Activated gamma-delta T cell treated with anti-CD3 and anti-CD28 coated beads, Interleukin-2, amount 50 U/mL, for 16 hours (primary cell): ENCODE measurements at places on chromosomes 16 and 17.

- no peak for DNase-seq
These were observed 3.6 kb downstream of the CDC6 start for GRCh38 chr17:40291281-40291664.

GRCh38 chr17:36808180-36808661 lies 129.1 kb upstream of the LHX1 start:
- no peak for DNase-seq

DNA sequence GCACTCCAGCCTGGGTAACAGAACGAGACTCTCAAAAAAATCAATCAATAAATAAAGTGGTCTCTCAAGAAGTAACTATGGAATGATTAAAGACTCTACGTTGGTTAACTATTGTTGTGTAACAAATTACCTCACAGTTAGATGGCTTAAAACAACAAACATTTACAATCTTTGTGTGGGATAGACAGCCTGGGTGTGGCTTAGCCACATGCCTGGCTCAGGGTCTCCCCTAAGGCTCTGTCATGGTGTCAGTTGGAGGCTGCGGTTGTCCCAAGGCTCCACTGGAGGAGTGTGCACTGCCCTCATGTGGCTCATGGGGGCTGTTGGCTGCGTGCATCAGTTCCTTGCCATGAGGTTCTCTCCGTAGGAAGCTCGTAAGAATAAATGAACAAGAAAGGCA lies 294.5 kb downstream of the SNX29 start:
- DNase-seq = no peak

- no peak for DNase-seq
These were observed 28.6 kb downstream of the NFATC3 start for GRCh38 chr16:68113765-68114240.

GRCh38 chr16:21300309-21301167 lies 22.4 kb upstream of the CRYM start:
- DNase-seq = no peak

DNA sequence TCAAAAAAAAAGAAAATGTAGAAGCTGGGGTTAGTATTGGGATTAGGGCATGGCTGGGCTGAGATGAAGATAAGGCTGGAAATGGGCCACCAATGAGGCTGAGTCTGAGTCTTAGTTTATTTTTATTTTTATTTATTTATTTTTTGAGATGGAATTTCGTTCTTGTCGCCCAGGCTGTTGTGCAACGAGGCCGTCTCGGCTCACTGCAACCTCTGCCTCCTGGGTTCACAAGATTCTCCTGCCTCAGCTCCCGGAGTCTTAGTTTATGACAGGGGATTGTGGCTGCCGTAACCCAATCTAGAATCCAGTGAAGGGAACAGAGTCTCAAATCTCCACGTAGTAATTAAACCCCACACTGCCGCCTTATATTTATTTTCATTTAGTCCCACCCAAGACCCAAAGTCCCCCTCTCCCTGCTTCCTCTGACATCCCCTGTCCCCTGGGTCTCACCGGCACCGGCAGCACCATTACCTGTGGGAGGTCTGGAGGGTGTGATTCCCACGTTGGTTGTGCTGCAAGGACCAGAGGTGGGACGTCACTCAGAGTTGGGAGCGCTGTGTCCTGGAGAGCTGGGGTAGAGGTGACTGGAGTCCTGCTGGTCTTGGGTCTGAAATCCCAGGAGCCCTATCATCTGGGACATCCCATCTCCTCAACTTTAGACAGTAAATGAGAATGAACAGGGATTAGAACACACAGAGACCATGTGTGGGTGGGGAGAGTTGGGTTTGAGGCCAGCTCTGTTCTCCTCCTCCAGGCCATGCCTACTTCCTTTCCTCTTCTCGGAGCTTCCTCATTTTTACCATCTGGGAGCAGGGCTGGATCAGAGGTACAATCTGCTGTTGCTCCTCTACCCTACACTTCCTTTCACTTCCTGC lies at the start of gene CLEC10A:
TSS of gene CLEC10A (minus strand) at position 671 of the 875 bp plus-strand sequence. CDS start 1,439 bp downstream, outside the sequence.
- DNase-seq = no peak
